WTC11 (cell line): ENCODE measurements at places on chromosomes 11 and 22. TPM values are rescaled to one million over a fixed set of nuclear protein-coding genes. Genes with fewer than 3 reads are reported as not detected.

POU2AF3 gene
- 2.7 to 3.0 TPM (median 3.0 TPM) in 3 replicates for total RNA-seq

GRCh38 chr22:35756722-35757121, 39.0 kb downstream of the APOL5 start:
- no peak overlapping the region for H3K4me3 ChIP-seq
- peaks cover 18% of the 10 kb centered on the region for H3K4me1 ChIP-seq
- 0 out of 2 replicates have a peak overlapping the region, but pooled peaks have one; percentile 17 for H3K27ac ChIP-seq
- DNase-seq = no peak
- H3K27me3 ChIP-seq = no peaks in the 10 kb centered on the region

RBX1 gene
- total RNA-seq = 68.2 to 70.8 TPM (median 70.3 TPM) in 3 replicates

JAML gene
- total RNA-seq = 0.24 to 0.37 TPM in 2 of 3 replicates, not detected in the other

GRCh38 chr22:30565341-30565740, 9.1 kb downstream of the GAL3ST1 start:
- H3K36me3 ChIP-seq = no peaks in the 10 kb centered on the region
- no peak for DNase-seq
- H3K4me1 ChIP-seq = peaks cover 40% of the 10 kb centered on the region

SAA1 gene
- total RNA-seq = 7.7 to 12.8 TPM (median 8.8 TPM) in 3 replicates

RASL10A gene
- total RNA-seq = 1.1 to 1.6 TPM (median 1.6 TPM) in 3 replicates

DNA sequence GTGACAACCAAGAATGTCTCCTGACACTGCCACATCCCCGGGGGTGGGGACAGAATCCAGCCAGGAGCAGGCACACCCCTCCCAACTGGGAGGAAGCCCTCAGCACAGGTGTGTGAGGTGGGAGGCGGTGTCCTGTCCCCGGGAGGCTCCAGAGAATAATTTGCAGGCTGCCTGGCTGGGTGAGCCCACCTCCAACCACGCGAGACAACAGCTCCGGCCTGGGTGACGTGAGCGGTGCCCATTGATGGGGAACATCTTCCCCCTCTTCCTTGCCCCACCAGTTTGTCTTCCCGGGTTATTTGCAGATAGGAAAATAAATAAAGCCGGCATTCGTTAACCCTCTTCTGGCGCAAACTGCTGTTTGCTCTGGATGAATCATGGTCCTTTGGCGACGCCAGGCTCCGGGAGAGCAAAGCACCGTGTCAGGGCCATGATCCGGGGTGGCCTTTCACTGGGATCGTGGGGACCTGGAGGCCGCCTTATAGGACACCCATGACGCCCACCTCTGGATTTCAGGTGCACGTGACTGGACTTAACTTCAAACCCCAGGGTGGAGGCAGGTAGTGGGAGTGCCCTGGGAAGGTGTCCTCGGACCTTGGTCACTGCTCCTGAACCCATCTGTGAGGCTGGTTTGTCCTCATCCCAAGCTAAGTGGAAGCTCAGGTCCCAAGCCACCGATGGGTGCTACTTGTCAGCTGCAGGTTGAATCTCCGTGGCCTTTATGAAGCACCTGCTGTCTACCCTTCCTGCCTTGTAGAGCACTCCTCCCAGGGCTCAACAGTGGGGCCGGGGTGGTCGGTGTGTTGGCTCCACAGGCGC, 13.9 kb downstream of the CCND1 start:
- no peak overlapping the region for H3K4me3 ChIP-seq
- peaks cover 23% of the 10 kb centered on the region for H3K36me3 ChIP-seq
- 0 out of 2 replicates have a peak overlapping the region, but pooled peaks have one; percentile 45 for H3K27ac ChIP-seq
- DNase-seq = no peak
- no peaks in the 10 kb centered on the region for H3K27me3 ChIP-seq
- H3K4me1 ChIP-seq = peaks cover 28% of the 10 kb centered on the region

- H3K4me1 ChIP-seq = peaks cover 3% of the 10 kb centered on the region; the same call in 1 of the 2 replicates
- DNase-seq = no peak
- no peak overlapping the region for H3K27ac ChIP-seq
- H3K4me3 ChIP-seq = no peak overlapping the region
- peaks cover 20% of the 10 kb centered on the region for H3K36me3 ChIP-seq
- no peaks in the 10 kb centered on the region for H3K27me3 ChIP-seq
Measured at GRCh38 chr11:17148536-17148935, 59.2 kb downstream of the PIK3C2A start.

KRTAP5-10 gene
- total RNA-seq = not detected in 3 replicates

FADS1 gene
- 105 to 108 TPM (median 105 TPM) in 3 replicates for total RNA-seq

DNA sequence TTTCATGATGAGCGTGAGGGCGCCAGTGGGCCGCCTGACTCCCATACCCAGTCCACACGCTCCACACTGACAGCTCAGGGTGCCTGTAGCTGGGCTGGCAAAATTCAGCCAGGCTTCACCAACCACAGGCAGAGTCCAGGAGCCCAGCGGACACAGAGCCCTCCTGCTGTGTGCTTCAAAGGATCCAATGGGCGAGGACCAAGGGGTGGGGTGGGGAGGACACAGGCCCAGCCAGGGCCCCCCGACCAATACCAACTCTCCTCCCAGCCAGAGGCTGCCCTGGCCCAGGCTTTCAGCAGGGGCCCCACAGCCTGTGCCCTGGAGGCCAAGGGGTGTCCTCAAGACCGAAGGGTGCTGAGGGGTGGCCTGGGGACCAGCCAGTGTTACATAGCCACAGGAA, 336.1 kb downstream of the CTTN start:
- H3K36me3 ChIP-seq = no peaks in the 10 kb centered on the region
- H3K4me1 ChIP-seq = peaks cover 6% of the 10 kb centered on the region; the same call in 1 of the 2 replicates
- H3K4me3 ChIP-seq = no peak overlapping the region
- H3K27me3 ChIP-seq = no peaks in the 10 kb centered on the region; the same call in 1 of the 2 replicates

ADM gene
- 18.7 to 40.8 TPM (median 40.1 TPM) in 3 replicates for total RNA-seq

GRCh38 chr11:75797792-75798191, 17.2 kb upstream of the UVRAG start:
- no peaks in the 10 kb centered on the region for H3K36me3 ChIP-seq
- H3K27ac ChIP-seq = no peak overlapping the region
- H3K4me1 ChIP-seq = peaks cover 4% of the 10 kb centered on the region; the same call in 1 of the 2 replicates
- no peak for DNase-seq
- H3K27me3 ChIP-seq = peaks cover 5% of the 10 kb centered on the region; the same call in 1 of the 2 replicates
- H3K4me3 ChIP-seq = no peak overlapping the region

FGF19 gene
- total RNA-seq = 17.6 to 19.3 TPM (median 18.6 TPM) in 3 replicates

CHRNA10 gene
- 0.46 to 1.7 TPM (median 0.73 TPM) in 3 replicates for total RNA-seq

CCDC73 gene
- not detected in 3 replicates for total RNA-seq

DNA sequence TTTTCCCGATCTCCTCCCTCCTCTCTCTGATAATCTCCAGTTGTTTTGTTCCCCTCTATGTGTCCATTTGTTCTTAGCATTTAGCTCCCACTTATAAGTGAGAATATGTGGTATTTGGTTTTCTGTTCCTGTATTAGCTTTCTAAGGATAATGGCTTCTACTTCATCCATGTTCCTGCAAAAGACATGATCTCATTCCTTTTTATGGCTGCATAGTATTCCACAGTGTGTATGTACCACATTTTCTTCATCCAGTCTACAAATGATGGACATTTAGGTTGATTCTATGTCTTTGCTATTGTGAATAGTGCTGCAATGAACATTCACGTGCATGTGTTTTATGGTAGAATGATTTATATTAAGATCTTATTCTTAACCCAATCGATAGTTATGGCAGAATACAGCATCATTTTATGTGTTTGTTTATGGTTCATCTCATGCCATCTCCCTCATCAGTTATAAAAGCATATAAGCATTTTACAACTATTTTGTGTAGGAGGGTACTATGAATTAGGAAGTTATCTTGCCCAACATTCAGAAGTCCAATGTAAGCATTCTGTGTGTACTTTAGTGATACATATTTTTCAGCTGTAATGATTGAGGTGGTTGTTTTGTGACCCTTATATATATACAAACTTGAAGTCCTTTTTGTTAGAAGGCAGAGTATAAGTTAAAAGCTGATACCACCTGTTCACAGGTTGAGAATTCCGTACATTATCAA, 3.2 kb downstream of the MS4A3 start:
- H3K27me3 ChIP-seq = no peaks in the 10 kb centered on the region
- no peak overlapping the region for H3K4me3 ChIP-seq
- DNase-seq = no peak

GRCh38 chr22:32313532-32313931, 44.1 kb upstream of the RFPL3 start:
- peaks cover 3% of the 10 kb centered on the region; the same call in 1 of the 2 replicates for H3K4me1 ChIP-seq
- no peaks in the 10 kb centered on the region; the same call in 1 of the 2 replicates for H3K27me3 ChIP-seq
- no peak overlapping the region for H3K4me3 ChIP-seq
- no peaks in the 10 kb centered on the region for H3K36me3 ChIP-seq

DNA sequence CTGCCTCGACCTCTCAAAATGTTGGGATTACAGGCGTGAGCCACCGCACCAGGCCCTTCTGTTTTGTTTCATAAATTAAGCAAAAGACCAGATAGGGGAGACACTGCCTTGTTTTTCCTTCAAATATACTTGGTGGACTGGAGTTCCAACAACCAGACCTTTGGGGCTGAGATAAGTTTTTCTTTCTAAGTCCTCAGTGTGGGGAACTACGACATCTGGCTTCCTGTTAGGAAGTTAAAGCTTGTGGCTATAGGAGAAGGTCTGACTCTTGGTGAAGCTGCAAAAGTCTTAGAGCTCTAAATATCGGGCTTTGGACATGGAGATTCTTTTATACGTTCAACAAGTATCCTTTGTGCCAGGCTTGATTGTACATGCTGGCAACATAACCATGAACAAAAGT, 64.1 kb upstream of the EED start:
- H3K27ac ChIP-seq = no peak overlapping the region
- DNase-seq = no peak
- no peak overlapping the region for H3K4me3 ChIP-seq
- H3K4me1 ChIP-seq = no peaks in the 10 kb centered on the region
- no peaks in the 10 kb centered on the region for H3K27me3 ChIP-seq
- H3K36me3 ChIP-seq = no peaks in the 10 kb centered on the region

ABCC8 gene
- 3.9 to 7.3 TPM (median 4.1 TPM) in 3 replicates for total RNA-seq

- DNase-seq = no peak
- H3K4me3 ChIP-seq = no peak overlapping the region
- H3K36me3 ChIP-seq = no peaks in the 10 kb centered on the region
- no peaks in the 10 kb centered on the region; the same call in 1 of the 2 replicates for H3K27me3 ChIP-seq
Measured at GRCh38 chr22:39938509-39939111, 21.6 kb upstream of the TMA7B start.

GRCh38 chr22:27150544-27150941, 493.2 kb downstream of the MIAT start:
- DNase-seq = no peak
- no peaks in the 10 kb centered on the region for H3K27me3 ChIP-seq
- no peaks in the 10 kb centered on the region for H3K4me1 ChIP-seq
- H3K4me3 ChIP-seq = no peak overlapping the region

DNA sequence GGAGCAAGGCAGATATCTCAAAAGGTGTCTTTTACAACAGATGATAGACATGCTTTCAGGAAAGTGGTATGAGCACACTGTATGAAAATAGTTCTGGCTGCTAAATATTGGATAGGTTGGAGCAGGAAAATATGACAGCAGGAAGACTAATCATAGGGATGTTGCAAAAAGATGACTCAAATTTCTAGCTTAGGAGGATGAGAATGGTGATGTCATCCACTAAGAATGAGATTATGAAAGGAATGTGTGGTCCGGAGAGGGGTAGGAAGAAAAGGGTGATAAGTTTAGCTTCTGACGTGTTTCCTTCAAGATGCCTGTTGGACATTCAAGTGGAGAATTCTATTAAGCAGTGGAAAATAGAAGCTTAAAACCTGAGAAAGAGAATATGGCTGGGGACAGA, 46.4 kb downstream of the RCN1 start:
- H3K36me3 ChIP-seq = no peaks in the 10 kb centered on the region
- no peak overlapping the region for H3K4me3 ChIP-seq
- H3K4me1 ChIP-seq = no peaks in the 10 kb centered on the region
- no peak for DNase-seq

RNF121 gene
- 40.2 to 45.3 TPM (median 41.0 TPM) in 3 replicates for total RNA-seq

ARAP1 gene
- total RNA-seq = 76.4 to 98.8 TPM (median 78.3 TPM) in 3 replicates

NCF4 gene
- total RNA-seq = not detected in 3 replicates

NCR3LG1 gene
- total RNA-seq = 2.0 to 2.7 TPM (median 2.5 TPM) in 3 replicates

PTPRJ gene
- 17.1 to 19.5 TPM (median 17.9 TPM) in 3 replicates for total RNA-seq

DNA sequence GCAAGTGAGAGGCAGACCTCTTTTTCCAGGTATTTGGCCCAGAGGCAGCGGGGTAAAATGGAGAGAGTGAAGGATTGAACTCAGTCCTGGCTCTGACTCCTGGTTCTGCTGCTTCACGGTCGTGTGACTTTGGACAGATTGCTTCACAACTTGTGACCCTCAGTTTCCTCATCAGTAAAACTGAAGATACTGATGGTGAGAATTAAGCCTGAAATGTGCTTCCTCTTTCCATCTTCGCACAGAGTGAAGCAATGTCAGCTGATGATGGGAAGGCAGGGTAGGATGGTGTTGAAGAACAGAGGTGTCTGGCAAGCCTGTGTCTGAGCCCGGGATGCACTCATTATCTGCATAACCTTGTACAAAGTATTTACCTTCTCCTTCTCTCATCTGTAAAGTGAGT, 59.0 kb downstream of the UBASH3B start:
- no peak overlapping the region for H3K4me3 ChIP-seq
- DNase-seq = no peak
- peaks cover 3% of the 10 kb centered on the region; the same call in 1 of the 2 replicates for H3K4me1 ChIP-seq
- H3K27me3 ChIP-seq = no peaks in the 10 kb centered on the region
- H3K27ac ChIP-seq = no peak overlapping the region

GRCh38 chr11:2154195-2154585, 6.8 kb downstream of the INS start:
- no peak overlapping the region for H3K27ac ChIP-seq
- DNase-seq = no peak
- no peak overlapping the region for H3K4me3 ChIP-seq
- H3K36me3 ChIP-seq = no peaks in the 10 kb centered on the region
- H3K27me3 ChIP-seq = peaks cover 20% of the 10 kb centered on the region
- H3K4me1 ChIP-seq = peaks cover 13% of the 10 kb centered on the region

DNA sequence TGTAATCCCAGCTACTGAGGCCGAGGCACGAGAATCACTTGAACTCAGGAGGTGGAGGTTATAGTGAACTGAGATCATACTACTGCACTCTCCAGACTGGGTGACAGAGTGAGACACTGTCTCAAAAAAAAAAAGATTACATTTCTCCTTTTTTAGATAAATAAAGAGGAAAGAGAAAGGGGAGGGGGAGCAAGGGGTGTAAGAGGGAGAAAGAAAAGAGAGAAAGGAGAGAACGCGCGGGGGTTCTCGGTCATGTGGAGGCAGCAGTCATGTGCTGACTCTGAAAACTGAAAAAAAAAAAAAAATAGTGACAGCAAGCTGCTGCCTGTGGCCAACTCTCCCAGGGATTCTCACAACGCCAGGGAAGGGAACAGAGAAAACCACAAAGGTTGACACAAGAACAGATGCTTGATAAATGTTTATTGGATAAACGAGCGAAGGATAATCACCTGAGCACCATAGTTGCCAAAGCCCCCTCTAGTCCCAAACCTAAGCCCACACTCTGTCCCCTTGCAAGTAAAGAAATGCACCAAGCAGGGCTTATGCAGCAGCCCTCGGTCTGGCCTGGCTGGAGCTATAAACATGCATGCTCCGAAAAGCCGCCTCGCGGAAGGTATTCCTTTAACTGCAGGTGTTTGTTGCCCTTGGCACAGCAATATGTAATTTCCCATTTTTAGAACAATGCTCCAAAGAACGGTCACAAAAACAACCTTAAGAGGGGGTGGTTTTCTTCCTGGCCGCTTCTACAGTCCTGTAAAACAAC, 14.5 kb downstream of the SCGB1A1 start:
- H3K4me3 ChIP-seq = no peak overlapping the region
- no peak for DNase-seq
- H3K27ac ChIP-seq = no peak overlapping the region
- H3K27me3 ChIP-seq = no peaks in the 10 kb centered on the region
- peaks cover 3% of the 10 kb centered on the region for H3K4me1 ChIP-seq
